ENCODE measurements at places on chromosomes 6 and 20. TPM values are rescaled to one million over a fixed set of nuclear protein-coding genes. Genes with fewer than 3 reads are reported as not detected.

The SLC35F1 gene
- not detected for total RNA-seq

The PRRT1 gene
- 1.8 TPM for total RNA-seq

The SRSF3 gene
- 78.6 TPM for total RNA-seq

The CLPSL2 gene
- not detected for total RNA-seq

The CRISP3 gene
- total RNA-seq = not detected

The XKR7 gene
- not detected for total RNA-seq

The HEY2 gene
- 0.06 TPM for total RNA-seq

The EZR gene
- 11.8 TPM for total RNA-seq
